Activated T-helper 1 cell treated with Interleukin-2 at 50 U/mL for 16 hours (primary cell): ENCODE measurements at places on chromosomes 1 and 21.

DNA sequence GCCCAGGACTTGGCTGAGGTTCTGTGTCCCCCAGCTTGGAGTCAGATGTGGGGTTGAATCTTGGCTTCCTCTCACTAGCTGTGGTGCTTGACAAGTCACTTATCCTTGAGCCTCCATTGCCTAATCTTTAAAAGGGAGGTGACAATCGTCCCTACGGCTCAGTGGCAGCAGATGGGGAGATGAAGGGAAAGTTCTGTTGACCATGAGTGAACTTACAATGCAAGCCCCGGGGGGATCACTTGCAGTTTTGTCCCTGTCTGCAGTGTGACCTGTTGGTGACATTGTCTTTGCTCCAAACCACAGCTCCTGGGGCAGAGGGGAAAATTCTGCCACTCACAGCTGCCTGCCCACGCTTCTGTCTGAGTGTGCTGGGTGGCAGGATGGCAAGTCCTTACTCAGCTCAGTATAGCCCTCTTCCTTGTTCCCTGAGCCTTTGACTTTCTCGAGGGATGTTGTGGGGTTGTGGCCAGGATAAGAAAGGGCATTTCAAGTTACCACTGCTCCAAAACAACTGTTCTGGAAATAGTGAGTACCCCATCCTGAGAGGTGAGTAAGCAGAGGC is 1.7 kb downstream of the PCSK9 start:
- DNase-seq, result no peak

- DNase-seq, result no peak
Observed at GRCh38 chr1:7145947-7146346, 360.7 kb downstream of the CAMTA1 start.

GRCh38 chr1:173122344-173122935 is 71.7 kb upstream of the TNFSF18 start:
- DNase-seq, result no peak

DNA sequence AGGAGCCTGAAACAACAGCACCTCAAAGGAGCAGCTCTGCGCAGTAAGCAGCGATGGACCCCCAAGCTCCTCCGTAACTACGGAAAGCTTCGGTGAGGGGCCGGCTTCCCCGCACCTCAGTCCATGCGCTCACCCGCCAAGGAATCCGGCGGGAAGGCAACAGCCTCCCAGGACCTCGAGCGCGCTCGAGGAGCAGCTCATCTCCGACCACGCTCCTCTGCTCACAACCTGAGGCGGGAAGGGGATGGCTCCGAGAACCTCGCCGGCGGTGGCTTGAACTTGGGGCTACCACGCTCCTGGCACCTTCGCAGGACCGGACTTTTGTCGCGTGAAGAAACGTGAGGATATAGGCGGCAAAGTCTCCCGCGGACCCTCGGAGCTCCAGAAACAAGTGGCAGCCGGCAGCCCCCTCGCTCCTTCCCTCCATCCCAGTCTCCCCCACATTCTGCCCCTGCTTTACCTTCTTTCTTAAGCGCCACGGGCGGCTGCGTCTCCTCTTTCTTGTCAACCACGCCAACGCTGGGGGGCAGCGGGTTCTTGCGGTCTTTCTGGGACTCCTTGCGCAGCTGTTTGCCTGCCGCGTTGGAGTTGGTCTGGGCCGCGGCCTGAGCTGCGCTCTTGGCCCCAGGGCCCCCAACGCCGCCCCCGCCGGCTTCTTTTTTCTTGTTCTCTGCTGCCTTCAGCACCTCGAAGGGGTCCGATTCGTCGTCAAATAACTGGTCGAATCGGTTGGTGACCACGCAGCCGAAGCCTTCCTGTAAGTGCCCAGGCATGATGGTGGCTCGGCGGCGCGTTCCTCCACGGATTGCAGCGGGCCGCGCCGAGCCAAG is 459 bp downstream of the SERBP1 start:
- DNase-seq, result peak; percentile 10
